Endothelial cell of coronary artery (primary cell): ENCODE measurements at places on chromosomes 13 and 19. TPM values are rescaled to one million over a fixed set of nuclear protein-coding genes. Genes with fewer than 3 reads are reported as not detected.

MAB21L1 gene
- total RNA-seq: not detected in 2 replicates

ZNF571 gene
- 1.3 and 2.1 TPM in 2 replicates for total RNA-seq

MCEMP1 gene
- not detected in 2 replicates for total RNA-seq

ZNF865 gene
- 0.54 and 1.0 TPM in 2 replicates for total RNA-seq

C19orf47 gene
- 4.3 and 4.4 TPM in 2 replicates for total RNA-seq

OR10H1 gene
- not detected in 2 replicates for total RNA-seq

HAUS8 gene
- 3.4 and 4.0 TPM in 2 replicates for total RNA-seq

HMGB1 gene
- 294 and 335 TPM in 2 replicates for total RNA-seq

GNA15 gene
- under 0.01 TPM in 1 of 2 replicates, not detected in the other for total RNA-seq

MBD3L2B gene
- not detected in 2 replicates for total RNA-seq

ITM2B gene
- total RNA-seq: 68.6 and 118 TPM in 2 replicates

UNC13A gene
- total RNA-seq: under 0.01 and 0.09 TPM in 2 replicates

KLK14 gene
- 0.19 TPM in 1 of 2 replicates, not detected in the other for total RNA-seq

ACTN4 gene
- 242 and 368 TPM in 2 replicates for total RNA-seq

CD79A gene
- total RNA-seq: 0.09 TPM in 2 replicates

CNMD gene
- not detected in 2 replicates for total RNA-seq

ACP7 gene
- not detected in 2 replicates for total RNA-seq

TLE5 gene
- total RNA-seq: 148 and 183 TPM in 2 replicates

GCDH gene
- 16.5 and 22.1 TPM in 2 replicates for total RNA-seq

VSTM2B gene
- total RNA-seq: not detected in 2 replicates

CEACAM3 gene
- not detected in 2 replicates for total RNA-seq

TEX30 gene
- total RNA-seq: 13.0 and 20.6 TPM in 2 replicates

SCAMP4 gene
- 18.0 and 29.7 TPM in 2 replicates for total RNA-seq

ZNF112 gene
- total RNA-seq: 6.1 and 10.1 TPM in 2 replicates

PPP1R12C gene
- 33.6 and 40.1 TPM in 2 replicates for total RNA-seq

PODNL1 gene
- total RNA-seq: 0.09 TPM in 2 replicates

MARCHF2 gene
- 89.6 and 160 TPM in 2 replicates for total RNA-seq

CACNG8 gene
- 1.7 and 3.6 TPM in 2 replicates for total RNA-seq

ZNF682 gene
- 0.54 and 2.0 TPM in 2 replicates for total RNA-seq

FAAP24 gene
- 2.1 and 2.9 TPM in 2 replicates for total RNA-seq

ANKLE1 gene
- 0.81 and 1.3 TPM in 2 replicates for total RNA-seq

CALR3 gene
- total RNA-seq: not detected in 2 replicates

NBEA gene
- total RNA-seq: 4.6 and 5.0 TPM in 2 replicates

ZNF101 gene
- total RNA-seq: 8.9 and 9.2 TPM in 2 replicates

LYPD3 gene
- not detected in 2 replicates for total RNA-seq

TEX26 gene
- not detected in 2 replicates for total RNA-seq

RNF17 gene
- 0.28 TPM in 1 of 2 replicates, not detected in the other for total RNA-seq

ZNF534 gene
- not detected in 2 replicates for total RNA-seq

ADGRL1 gene
- 1.7 and 3.7 TPM in 2 replicates for total RNA-seq

ZNF181 gene
- 7.6 and 9.9 TPM in 2 replicates for total RNA-seq

NKPD1 gene
- total RNA-seq: 0.09 and 0.19 TPM in 2 replicates

RGL3 gene
- total RNA-seq: 0.27 and 1.5 TPM in 2 replicates

PIBF1 gene
- total RNA-seq: 25.0 and 25.9 TPM in 2 replicates

SIGLEC8 gene
- total RNA-seq: not detected in 2 replicates

SCGB2B2 gene
- total RNA-seq: 0.09 and 0.27 TPM in 2 replicates

BRD4 gene
- 11.0 and 15.3 TPM in 2 replicates for total RNA-seq

CLDN10 gene
- total RNA-seq: 0.09 TPM in 1 of 2 replicates, not detected in the other

ZNF805 gene
- 20.1 and 30.9 TPM in 2 replicates for total RNA-seq

MISP gene
- under 0.01 TPM in 1 of 2 replicates, not detected in the other for total RNA-seq

INSL3 gene
- not detected in 2 replicates for total RNA-seq

SPIB gene
- total RNA-seq: 0.09 TPM in 1 of 2 replicates, not detected in the other

TMEM205 gene
- total RNA-seq: 54.2 and 67.8 TPM in 2 replicates

COX6B1 gene
- 365 and 476 TPM in 2 replicates for total RNA-seq

PPM1N gene
- 0.90 and 1.4 TPM in 2 replicates for total RNA-seq

ELAVL3 gene
- not detected in 2 replicates for total RNA-seq

CEACAM7 gene
- not detected in 2 replicates for total RNA-seq

KCNC3 gene
- 0.09 and 0.19 TPM in 2 replicates for total RNA-seq

CELF5 gene
- total RNA-seq: not detected in 2 replicates
